D721Med (cell line): ENCODE measurements at places on chromosomes 3 and 15.

- no peak for DNase-seq
These were observed 9.7 kb upstream of the CXCR6 start for GRCh38 chr3:45933591-45933990.

DNA sequence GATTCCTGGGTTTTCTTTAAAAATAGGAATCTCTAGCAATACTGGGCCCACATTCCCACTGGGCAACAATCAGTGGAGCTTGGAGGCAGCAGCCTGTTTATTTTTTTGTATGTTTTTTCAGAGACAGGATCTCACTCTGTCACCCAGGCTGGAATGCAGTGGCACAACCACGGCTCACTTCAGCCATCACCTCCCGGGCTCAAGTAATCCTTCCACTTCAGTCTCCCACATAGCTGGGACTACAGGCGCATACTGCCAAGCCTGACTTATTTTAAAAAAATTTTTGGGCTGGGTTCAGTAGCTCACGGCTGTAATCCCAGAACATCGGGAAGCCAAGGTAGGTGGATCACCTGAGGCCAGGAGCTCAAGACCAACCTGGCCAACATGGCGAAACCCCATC is 29.1 kb upstream of the GNB5 start:
- no peak for DNase-seq

- peak; percentile 22 for DNase-seq
These were observed 314 bp upstream of the TMED3 start for GRCh38 chr15:79310612-79310984.

DNA sequence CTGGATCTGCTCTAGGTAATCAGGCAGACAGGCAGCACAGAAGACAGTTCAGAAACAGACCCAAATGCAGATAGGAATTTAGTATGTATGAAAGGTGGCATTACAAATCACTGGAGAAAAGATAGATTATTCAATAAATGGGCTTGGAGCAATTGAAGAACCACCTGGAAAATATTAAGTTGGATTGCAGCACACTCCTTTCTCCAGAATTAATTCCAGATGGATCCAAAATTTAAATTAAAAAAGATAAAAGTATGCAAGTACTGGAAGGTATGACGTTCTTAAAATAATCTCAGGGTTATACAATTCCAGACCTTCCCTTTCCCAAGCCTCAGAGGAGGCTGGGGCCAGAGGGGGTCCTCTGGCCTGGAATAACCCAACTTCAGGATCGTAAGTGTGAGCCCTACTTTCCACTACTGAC is 32.5 kb downstream of the HRH1 start:
- no peak for DNase-seq

DNA sequence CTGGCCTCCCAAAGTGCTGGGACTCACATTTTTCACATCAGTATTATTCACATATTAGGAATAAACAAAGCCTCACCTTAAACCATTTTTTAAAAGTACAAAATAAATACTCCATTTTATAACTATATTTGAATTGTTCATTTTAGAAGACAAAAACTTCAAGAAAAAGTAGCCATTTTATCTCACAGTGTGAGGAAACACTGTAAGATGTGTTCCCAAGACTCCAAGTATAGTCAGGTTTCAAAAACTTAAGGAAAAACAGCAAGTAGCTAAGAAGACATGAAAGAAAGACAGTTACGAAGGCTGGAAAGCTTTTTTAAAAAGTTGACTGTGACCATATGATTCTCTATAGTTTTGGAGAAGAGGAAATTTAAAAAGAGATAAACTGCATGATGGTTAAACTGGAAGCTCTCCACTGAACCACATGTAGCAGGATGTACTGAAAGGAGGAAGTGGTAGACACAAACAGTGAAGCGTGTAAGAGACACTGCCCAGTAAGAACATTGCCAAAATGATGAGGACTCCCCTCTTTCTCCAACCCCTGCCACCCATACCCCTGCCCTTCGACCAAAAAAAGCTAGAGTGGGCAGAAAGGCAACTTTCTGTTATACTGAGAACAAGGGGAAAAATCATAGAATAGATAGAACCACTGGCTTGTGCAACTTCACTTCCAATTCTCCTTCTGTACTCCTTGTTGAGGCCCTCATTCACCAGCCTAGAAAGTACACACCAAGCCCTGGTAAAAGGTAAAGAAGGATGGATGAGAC is 6.2 kb upstream of the TMF1 start:
- DNase-seq: no peak

GRCh38 chr3:43074901-43075689 is 30.8 kb downstream of the POMGNT2 start:
- no peak for DNase-seq

DNA sequence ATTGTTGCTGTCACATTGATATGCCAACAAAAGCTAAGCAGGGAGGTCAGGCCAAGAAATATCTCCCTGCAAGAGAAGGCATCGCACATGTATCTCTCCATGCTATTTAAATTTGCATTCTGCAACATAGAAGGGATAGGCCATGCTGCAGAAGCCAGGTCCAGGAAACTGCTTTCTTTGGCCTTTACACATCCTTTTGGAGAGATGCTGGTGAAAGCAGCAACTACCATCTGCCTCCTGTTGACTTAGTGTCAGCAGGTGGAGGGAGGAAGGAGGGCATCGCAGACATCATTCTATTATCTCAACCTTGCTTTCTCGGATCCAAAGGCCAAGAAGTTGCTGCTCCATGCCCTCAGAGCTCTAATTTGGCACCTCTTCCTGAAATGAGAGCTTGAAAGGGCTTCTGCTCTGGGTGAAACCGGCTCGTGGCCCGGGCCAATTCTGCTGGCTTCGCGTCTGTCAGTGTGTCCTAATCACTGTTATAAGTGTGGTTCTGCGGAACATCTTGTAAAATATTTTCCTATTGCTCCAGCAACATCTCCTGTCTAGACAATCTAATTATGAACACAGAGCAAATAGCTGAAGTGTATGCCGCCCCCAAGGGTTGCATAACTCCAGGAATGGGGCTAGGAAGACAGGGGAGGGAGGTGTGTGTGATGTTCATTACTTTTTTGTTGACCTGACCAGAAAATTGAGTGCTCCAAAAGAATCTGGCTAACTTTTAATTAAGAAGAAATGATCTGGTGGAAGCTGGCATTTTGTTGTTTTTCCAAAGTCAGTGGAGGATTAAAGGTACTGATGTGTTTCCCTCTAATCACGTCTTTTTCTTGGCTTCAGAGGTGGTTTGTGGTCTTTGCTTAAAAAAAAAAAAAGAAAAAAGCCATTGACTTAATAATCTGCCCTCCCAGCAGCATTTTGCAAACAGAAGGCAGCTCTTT is 89.1 kb downstream of the TPRG1 start:
- no peak for DNase-seq

DNA sequence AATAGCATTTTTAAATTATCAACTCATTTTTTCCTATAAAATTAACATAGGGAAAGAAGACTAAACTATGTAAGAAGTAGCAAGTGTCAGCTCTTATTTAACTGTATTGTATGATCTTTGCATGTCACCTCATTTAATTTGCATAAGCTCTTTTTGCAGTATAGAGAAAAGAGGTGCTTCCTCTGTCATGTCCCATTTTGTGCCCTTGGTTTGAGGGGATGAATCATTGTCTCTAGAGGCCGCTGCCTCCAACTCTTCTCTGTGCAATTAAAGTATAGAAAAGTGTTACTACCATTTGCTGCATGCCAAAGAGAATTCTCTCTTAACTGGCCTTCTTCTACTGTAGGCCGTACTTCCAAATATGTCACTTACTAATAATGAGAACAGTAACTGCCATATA is 93.4 kb downstream of the LRRC28 start:
- DNase-seq: no peak

DNA sequence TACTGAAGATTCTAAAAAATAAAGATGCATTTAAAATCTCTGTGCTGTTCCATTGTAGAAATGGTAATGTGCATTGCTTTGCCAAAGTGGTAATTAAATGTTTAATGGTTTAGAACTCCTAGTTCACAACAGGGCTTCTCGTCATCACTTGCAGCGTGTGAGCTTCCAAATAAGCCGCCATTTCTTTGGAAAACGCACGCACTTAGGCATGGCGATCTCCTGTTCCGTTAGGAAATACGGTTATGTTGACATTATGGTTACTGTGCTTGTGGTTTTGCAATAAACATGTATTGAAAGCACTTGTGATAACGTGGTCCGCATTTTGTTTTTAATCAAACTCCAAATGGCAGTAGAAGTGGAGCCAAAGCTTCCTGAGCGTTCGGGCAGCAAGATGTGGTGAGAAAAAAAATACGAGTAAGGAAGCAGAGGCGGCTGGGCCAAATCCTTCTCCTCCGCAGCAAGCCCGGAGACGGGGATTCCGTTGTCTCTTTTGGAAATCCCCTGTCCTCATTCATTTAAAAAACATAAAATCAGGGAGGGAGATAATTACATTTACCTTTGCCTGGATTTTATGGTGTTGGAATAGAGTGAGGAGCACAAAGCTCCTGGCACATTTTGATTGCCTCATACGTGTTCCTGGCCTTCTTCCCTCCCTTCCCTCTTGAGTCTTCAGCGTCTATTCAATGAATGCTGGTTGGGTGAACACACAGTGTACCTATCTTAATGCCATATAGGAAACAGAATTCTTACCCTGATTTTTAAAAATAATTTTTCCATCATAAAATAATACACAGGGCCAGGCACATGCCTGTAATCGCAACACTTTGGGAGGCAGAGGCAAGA is 97.5 kb downstream of the SLC49A4 start:
- no peak for DNase-seq

DNA sequence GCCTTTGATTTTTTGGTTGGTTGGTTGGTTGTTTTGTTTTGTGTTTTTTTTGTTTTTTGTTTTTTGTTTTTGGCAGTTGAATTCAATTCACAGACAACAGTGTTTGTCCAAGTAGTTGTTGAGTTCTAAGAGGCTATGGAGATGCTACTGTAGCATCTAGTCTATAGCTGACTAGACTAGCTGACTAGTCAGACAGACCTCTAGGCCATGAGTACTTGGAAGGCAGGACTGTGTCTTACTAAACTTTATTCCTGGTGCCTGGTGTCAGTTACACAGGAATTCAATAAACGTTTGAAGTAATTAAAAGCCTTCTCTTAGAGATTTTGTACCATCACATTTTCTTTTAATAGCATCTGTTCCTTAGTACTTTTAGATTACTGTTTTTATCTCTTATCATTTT is 35.7 kb downstream of the RNF13 start:
- no peak for DNase-seq

GRCh38 chr3:54223063-54223462 is 100.7 kb downstream of the CACNA2D3 start:
- DNase-seq: no peak

DNA sequence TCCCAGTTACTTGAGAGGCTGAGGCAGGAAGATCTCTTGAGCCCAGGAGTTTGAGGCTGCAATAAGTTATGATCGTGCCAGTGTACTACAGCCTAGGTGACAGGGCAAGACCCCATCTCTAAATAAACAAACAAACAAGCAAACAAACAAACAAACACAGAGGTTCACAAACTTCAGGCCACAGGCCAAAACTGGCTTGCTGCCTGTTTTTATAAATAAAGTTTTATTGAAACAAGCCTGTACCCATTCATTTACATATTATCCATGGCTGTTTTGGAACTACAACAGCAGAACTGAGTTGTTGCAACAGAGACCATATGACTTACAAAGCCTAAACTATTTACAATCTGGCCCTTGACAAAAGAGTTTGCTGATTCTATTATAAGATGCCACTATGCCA is 6.5 kb downstream of the DYNC1LI1 start:
- DNase-seq: no peak

- no peak for DNase-seq
These were observed 83.6 kb downstream of the NSUN3 start for GRCh38 chr3:94146455-94146854.

GRCh38 chr3:152626226-152626625 is 208.7 kb upstream of the P2RY1 start:
- DNase-seq: no peak

- no peak for DNase-seq
These were observed 55.8 kb downstream of the SLC41A3 start for GRCh38 chr3:126028096-126028495.

DNA sequence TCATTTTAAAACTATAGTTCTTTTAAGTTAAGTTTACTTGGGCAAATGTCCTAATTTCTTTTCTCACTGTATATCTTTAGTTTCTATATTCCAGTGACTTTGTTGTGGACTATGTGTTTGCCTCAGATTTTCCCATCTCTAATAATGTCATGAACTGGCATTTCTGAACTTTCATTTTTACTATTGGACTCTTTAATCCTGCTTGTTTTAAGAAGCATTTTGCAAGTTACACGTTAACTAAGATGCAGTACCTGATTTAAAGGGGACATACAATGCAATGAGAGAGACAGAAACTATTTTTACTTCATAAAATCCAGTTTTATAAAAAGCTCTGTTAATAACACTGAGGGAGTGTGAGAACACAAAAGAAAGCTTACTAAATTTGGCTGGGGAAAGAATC is 58.6 kb upstream of the PHLDB2 start:
- no peak for DNase-seq

- DNase-seq: no peak
These were observed 7.3 kb downstream of the TMEM212 start for GRCh38 chr3:171850320-171850959.

- DNase-seq: no peak
These were observed 171.6 kb downstream of the CD47 start for GRCh38 chr3:107919239-107919638.

- DNase-seq: no peak
These were observed 7.4 kb downstream of the HMCES start for GRCh38 chr3:129286081-129286480.

GRCh38 chr3:30273304-30274072 is 332.9 kb upstream of the TGFBR2 start:
- DNase-seq: no peak

- no peak for DNase-seq
These were observed 326.2 kb downstream of the TUSC7 start for GRCh38 chr3:117035745-117036144.

DNA sequence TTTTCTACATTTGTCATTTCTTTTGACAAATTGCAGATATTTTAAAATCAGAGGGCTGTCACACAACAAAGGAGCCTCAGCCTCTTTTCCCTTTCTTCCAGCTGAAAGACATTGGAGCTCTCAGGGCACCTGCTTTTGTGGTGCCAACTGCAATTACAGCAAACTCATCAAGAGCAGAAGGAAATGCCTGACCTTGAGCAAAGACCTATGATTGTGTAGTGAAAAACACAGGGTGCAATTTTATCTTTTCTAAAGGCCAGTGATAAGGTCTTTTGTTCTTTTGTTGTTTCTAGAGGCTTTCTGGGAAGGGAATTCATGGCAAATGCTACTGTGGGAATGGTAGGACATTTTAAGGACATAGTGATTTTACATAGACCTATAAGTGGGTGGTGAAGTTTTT is 214.3 kb downstream of the OXSM start:
- no peak for DNase-seq
